ENCODE measurements at places on chromosomes 16 and 17. TPM values are rescaled to one million over a fixed set of nuclear protein-coding genes. Genes with fewer than 3 reads are reported as not detected.

DNA sequence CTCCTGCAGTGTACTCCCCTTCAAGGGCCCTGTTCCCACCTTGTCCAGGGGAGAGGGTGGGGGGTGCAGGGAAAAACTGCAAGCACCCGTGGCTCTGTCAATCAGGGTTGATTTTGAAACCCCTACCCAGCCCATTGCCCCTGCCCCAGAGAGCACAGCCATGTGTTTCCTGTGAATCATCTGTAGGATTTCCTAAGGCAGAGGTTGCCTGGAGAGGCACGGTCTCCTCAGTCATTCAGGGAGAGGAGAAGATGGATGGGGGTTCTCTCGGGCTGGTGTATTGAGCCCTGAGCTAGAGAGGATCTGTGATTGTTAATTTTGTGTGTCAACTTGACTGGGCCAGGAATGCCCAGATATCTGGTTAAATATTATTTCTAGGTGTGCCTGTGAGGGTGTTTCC, 3.5 kb upstream of the AGRP start:
- H3K4me1 ChIP-seq = peaks cover 16% of the 10 kb centered on the region
- no peaks in the 10 kb centered on the region for H3K27me3 ChIP-seq
- no peak overlapping the region for H3K4me3 ChIP-seq
- no peak overlapping the region for H3K27ac ChIP-seq

- H3K27me3 ChIP-seq = no peaks in the 10 kb centered on the region
- no peak overlapping the region for H3K27ac ChIP-seq
- H3K4me3 ChIP-seq = no peak overlapping the region
- peaks cover 61% of the 10 kb centered on the region for H3K4me1 ChIP-seq
Observed at GRCh38 chr16:68003031-68003430, 3.7 kb upstream of the DPEP2 start.

- H3K4me3 ChIP-seq = no peak overlapping the region
- H3K4me1 ChIP-seq = peaks cover 4% of the 10 kb centered on the region
- H3K27me3 ChIP-seq = peaks cover 4% of the 10 kb centered on the region
- H3K27ac ChIP-seq = no peak overlapping the region
Observed at GRCh38 chr16:88922114-88922825, 54.7 kb downstream of the CBFA2T3 start.

DNA sequence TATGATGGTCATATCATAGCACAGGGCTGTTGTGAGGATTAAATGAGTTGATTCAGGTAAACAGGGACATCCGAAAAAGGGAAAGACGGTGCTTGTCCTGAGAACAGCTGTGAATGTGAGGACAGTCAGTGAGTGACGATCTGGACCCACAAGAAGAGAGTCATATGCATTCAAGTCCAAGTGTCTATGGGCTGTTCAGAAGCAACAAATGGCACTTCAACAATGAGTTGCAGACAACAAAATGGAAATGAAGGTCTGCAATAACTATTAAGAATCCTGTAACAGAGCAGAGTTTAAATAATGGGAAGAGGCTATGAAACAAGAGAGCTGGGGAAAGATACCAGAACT, 100.3 kb downstream of the ADCY9 start:
- no peaks in the 10 kb centered on the region for H3K4me1 ChIP-seq
- H3K4me3 ChIP-seq = no peak overlapping the region
- H3K27ac ChIP-seq = no peak overlapping the region
- DNase-seq = no peak

TEN1 gene
- total RNA-seq = 15.9 TPM

DNA sequence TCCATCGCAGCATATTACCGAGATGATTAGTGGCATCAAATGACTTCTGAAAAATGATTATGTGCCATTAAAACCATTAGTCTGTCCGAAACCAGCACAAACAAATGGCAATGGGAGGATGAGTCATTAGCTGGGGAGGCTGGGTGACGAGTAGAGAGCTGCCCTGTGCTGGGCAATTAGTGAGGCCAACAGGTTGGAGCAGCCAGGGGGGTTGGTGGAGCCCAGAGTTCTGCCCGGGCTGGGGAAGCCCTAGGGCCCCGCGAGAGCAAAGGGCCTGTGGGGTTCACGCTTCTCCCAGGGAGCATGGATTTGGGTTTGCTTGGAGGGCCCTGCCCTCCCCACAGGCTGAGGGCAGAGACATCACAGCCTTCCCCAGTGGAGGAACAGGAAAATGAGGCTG, 152.1 kb upstream of the RPL38 start:
- DNase-seq = no peak
- no peaks in the 10 kb centered on the region for H3K27me3 ChIP-seq
- no peaks in the 10 kb centered on the region for H3K36me3 ChIP-seq
- H3K4me1 ChIP-seq = no peaks in the 10 kb centered on the region

OSBPL7 gene
- total RNA-seq = 17.5 TPM

DNA sequence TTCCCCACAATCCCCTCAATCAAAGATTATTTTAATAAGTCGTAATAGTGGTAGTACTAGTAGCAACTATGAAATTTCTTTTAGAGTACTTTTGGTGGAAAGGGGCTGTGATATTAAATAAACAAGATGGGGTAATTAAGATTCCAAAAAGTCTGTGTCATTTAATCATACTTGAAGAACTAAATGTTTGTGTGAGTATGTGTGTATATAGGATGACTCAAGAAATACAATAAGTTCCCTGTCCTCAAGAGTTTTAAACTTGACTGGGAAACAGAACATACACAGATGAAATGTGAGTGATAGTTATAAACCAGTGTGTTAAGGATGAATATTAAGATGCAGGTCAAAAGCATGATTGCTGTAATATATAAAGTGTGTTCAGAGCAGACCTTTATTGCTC, 2.3 kb downstream of the ALDH3A2 start:
- H3K36me3 ChIP-seq = no peaks in the 10 kb centered on the region
- no peak for DNase-seq
- no peaks in the 10 kb centered on the region for H3K27me3 ChIP-seq

DNA sequence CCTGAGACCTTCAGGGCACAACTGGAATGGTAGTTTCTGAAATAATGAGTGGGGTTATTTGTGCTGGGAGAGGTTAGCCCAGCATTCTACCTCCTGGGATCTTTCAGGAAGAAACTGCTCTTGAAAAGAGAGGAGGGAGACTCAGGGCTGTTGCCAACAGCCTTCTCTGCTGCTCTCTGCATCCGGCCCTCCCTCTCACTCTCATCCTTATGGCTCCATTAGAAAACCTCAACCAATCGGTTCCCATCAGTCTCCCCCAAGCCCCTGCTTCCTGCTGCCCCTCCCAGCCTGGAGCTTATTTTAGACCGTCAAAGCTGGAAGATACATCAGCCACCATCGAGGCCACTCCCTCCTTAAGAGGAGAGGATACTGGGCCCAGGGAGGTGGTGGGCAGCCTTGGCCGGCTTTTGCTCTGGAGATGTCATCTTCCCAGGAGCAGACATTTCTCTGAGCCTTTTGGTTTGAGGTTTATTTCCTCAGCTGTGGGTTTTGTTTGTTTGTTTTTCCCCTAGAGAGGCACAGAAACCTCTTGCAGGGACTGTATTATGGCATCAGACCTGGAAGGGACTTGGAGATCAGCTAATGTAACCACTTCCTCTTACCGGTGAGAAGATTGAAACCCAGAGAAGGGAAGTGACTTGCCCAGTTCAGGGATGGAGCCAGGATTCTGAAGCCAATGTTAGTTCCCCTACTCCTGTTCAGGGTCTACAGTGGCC, 2.7 kb downstream of the MPRIP start:
- peaks cover 58% of the 10 kb centered on the region for H3K4me1 ChIP-seq
- no peak for DNase-seq
- H3K4me3 ChIP-seq = peak overlapping the region; percentile 45
- no peak overlapping the region for H3K27ac ChIP-seq
- H3K36me3 ChIP-seq = no peaks in the 10 kb centered on the region

GRCh38 chr17:3903881-3904290, 11.0 kb upstream of the CAMKK1 start:
- no peak overlapping the region for H3K4me3 ChIP-seq
- no peaks in the 10 kb centered on the region for H3K36me3 ChIP-seq
- no peaks in the 10 kb centered on the region for H3K27me3 ChIP-seq
- no peaks in the 10 kb centered on the region for H3K4me1 ChIP-seq
- no peak for DNase-seq

DNA sequence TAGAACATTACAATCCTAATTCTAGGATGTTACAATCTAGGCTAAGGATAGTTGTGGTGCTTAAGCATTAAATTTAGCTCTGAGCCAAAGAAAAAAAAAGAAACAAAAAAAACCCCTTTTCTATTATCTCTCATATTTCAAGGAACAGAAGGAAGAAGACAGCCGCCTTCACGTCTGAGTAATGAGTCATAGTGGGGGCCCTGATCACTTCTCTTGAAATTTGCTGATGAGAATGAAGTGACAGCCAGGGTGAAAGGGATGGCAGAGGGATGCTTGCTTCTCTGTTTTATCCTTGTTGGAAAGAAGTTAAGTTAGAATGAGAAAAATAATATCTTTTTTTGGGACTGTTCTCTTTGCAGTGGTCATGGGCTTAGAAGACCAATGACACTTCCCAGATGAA, 82.6 kb upstream of the MPHOSPH6 start:
- H3K4me3 ChIP-seq = no peak overlapping the region
- H3K27me3 ChIP-seq = no peaks in the 10 kb centered on the region
- no peak overlapping the region for H3K27ac ChIP-seq
- H3K36me3 ChIP-seq = no peaks in the 10 kb centered on the region

DNA sequence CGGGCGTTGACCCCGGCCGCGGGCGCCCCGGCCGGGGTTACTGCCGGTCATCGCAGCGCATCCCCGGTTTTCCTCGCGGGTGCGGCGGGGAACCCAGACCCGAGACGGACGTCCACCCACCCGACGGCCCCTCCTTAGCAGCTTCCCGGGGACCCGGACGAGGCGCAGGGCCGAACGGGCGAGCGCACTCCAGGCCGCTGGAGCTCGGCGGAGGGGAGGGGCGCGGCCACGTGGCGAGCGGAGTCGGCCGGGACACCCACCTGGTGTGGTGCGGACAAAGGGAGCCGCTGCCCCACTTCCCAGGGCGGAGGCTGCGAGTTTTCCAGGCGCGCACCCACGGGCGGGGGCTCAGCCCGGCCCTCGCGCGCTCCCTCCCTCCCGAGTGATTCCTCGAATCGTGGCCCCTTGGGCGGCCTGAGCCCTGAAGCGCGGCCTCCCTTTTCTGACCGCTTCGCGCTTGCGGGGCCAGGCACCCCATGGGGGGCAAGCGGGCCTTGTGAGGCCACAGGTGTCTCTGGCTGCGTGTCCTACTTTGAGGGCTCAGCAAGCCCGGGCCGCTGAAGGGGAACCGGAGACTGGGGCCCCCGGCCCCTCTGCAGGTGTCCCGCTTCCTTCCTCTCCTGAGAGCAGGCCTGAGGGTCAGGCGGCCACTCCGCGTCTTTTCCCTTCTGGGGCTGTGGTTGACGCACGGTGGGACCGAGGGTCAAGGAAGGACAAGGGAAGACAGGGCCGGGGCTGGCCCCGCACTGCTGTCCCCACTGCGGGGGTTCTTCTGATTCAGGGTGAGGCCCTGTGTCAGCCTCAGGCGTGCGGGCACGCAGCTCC, 1.1 kb upstream of the FASN start:
- no peaks in the 10 kb centered on the region for H3K36me3 ChIP-seq
- DNase-seq = no peak
- peak overlapping the region; percentile 76 for H3K27ac ChIP-seq

TAX1BP3 gene
- 23.4 TPM for total RNA-seq

All from CD8-positive, alpha-beta memory T cell (primary cell).